Heart right ventricle (tissue), 16 donors: ENCODE measurements at places on chromosomes 2 and 18. TPM values are rescaled to one million over a fixed set of nuclear protein-coding genes. Genes with fewer than 3 reads are reported as not detected.

C2orf80 gene
- not detected for polyA plus RNA-seq

DNAJC10 gene
- polyA plus RNA-seq: 17.3 TPM

SMIM21 gene
- not detected for polyA plus RNA-seq

COPS9 gene
- 291 TPM for polyA plus RNA-seq

HES6 gene
- 6.9 TPM for polyA plus RNA-seq

FHL2 gene
- 437 TPM for polyA plus RNA-seq

ERBB4 gene
- polyA plus RNA-seq: 1.2 TPM

RESP18 gene
- not detected for polyA plus RNA-seq

LRRTM1 gene
- 0.51 TPM for polyA plus RNA-seq

ALKAL2 gene
- polyA plus RNA-seq: 1.3 TPM

APOB gene
- 0.22 TPM for polyA plus RNA-seq

DNER gene
- polyA plus RNA-seq: 1.0 TPM

PKDCC gene
- 121 TPM for polyA plus RNA-seq

GULP1 gene
- 2.4 TPM for polyA plus RNA-seq

C18orf54 gene
- 0.95 TPM for polyA plus RNA-seq

DPP10 gene
- not detected for polyA plus RNA-seq

GDF7 gene
- 0.17 TPM for polyA plus RNA-seq

SCYGR5 gene
- not detected for polyA plus RNA-seq

ARHGAP28 gene
- 0.66 TPM for polyA plus RNA-seq

AMMECR1L gene
- 7.1 TPM for polyA plus RNA-seq

REG3G gene
- polyA plus RNA-seq: 0.06 TPM

OTOS gene
- polyA plus RNA-seq: not detected

MRO gene
- polyA plus RNA-seq: 0.22 TPM

CENPO gene
- 1.2 TPM for polyA plus RNA-seq

CD8A gene
- 0.35 TPM for polyA plus RNA-seq

DPP4 gene
- polyA plus RNA-seq: 1.1 TPM

RUFY4 gene
- not detected for polyA plus RNA-seq
